Astrocyte (in vitro differentiated cells and primary cell): ENCODE measurements at places on chromosomes 3 and 15.

- DNase-seq, result no peak
Measured at GRCh38 chr3:156793851-156794250, 32.3 kb upstream of the LEKR1 start.

GRCh38 chr3:56826831-56827722 lies 25.3 kb upstream of the ARHGEF3 start:
- DNase-seq, result no peak

GRCh38 chr15:83163032-83163431 lies 44.6 kb downstream of the HDGFL3 start:
- no peak for DNase-seq

- DNase-seq, result no peak
Measured at GRCh38 chr3:16884748-16885592, at the start of gene PLCL2. TSS of gene PLCL2 (plus strand) at chr3:16884955. CDS start at chr3:16885040, 85 bp downstream.

- DNase-seq, result no peak
Measured at GRCh38 chr3:167731393-167731792, 3.3 kb downstream of the PDCD10 start.

DNA sequence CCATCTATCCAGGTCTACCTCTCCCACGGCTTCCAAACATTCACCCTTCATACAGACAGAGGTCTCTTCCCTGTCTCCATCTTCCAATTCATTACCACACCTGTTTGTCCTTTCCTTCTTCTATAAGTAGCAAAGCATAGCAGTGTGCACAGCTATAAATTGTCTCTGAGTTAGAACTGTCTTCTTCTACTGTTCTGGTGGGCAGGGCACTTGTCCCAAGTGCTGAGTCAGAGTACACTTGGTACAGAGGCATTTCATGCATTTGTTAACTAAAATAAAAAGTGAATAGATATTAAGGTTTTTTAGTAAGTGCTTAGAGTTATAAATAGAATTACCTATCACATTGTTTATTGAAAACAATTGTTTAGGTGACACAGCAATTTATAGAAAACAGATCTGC lies 150.1 kb upstream of the CCDC54 start:
- DNase-seq, result peak; percentile 21

- no peak for DNase-seq
Measured at GRCh38 chr3:22730701-22731100, 472.4 kb upstream of the UBE2E2 start.

DNA sequence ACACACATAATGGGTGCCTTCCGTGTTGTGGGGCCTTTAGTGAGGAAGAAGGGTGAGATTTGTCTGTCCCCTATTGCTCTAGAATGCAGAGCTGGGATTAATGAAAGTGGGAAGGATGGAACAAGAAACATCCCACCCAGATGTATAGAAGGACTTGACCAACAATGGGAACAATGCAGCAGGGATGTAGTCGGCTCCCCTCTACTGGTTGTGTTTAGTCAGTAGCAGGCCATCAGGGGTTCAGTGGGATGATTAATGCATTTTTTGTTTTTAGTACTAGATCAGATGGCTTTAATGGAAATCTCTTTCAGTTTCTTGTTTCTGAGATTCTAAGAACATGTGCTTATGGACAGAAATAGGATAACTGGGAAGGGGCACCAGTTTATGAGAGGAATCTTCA lies 156.0 kb upstream of the ROPN1 start:
- no peak for DNase-seq

DNA sequence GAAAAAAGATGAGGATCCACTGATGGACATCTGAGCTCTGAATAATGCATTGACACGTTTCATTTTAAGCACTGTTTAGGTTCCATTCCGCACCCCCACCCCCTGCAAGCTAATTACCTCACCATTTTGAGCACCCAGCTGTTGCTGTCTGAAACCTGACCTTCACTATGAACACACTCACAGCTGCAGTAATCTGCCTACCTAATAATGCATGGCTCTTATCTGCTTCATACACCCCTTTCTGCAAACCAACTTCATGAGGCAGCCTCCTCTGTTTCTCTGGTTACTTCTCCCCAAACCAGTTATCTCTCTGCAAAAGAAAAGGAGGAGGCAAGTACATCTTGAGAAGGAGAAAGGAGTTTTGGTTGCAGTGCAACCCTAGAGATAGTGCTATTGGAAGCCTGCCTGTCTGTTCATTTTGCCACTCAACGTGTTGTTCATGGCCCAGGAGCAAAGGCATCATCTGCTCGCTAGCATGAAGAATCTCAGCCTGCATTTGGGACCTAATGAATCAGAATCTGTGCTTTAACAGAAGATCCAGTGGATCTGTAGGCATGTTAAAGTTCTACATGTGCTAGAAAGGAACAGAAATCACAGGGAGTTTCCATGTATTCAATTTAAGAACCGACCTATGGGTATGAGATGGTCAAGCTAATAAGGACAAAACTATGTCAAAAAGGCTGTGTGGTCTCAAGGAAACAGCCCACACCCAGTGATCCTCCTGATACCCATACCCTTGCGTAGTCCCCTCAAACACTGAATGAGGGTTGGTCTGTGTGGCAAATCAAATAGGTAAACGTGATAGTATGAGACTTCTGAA lies 87.2 kb downstream of the MB21D2 start:
- peak; percentile 49 for DNase-seq

GRCh38 chr3:30122359-30122758 lies 484.0 kb upstream of the TGFBR2 start:
- DNase-seq, result no peak

- DNase-seq, result no peak
Measured at GRCh38 chr3:32969656-32970055, 18.2 kb downstream of the CCR4 start.

GRCh38 chr3:66018057-66019033 lies 20.4 kb downstream of the MAGI1 start:
- no peak for DNase-seq

- DNase-seq, result no peak
Measured at GRCh38 chr3:46934072-46934471, 42.5 kb downstream of the CCDC12 start.

GRCh38 chr3:174325834-174326700 lies 533.1 kb upstream of the NAALADL2 start:
- DNase-seq, result peak; percentile 78

DNA sequence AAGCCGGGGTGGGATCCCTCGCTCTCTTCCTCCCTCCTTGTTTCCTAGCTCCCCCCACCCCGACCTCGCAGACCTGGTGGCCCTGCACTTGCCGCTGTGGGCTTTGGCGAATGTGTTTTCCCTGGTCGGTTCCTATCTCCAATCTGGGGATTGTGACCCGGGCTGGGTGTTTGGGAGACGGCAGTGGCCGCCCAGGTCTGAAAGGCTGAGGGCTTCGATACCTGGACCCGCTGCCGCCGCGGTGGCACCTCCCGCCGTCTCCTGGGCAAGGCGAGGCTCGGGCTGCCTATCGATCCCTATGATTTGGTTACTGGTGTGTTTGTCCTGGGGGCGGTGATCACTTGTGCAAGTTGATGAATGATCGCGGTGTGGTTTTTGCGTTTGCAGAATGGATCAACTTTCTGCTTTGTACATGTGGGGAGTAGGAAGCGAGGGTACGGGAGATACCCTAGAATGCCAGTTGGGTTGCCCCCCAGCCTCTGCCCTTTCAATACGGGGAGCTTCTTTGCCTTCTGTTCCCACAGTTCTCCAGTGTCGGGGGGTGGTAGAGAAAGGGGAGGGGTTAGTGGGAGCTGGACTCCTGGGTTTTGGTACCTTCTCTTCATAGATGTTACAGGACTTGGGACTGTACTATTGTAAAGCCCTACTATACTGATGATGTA lies 3.0 kb downstream of the BBX start:
- peak; percentile 2 for DNase-seq

GRCh38 chr3:179825527-179826246 lies 172.8 kb downstream of the USP13 start:
- DNase-seq, result no peak

GRCh38 chr3:157290766-157291165 lies 130.8 kb upstream of the CCNL1 start:
- DNase-seq, result peak; percentile 78

DNA sequence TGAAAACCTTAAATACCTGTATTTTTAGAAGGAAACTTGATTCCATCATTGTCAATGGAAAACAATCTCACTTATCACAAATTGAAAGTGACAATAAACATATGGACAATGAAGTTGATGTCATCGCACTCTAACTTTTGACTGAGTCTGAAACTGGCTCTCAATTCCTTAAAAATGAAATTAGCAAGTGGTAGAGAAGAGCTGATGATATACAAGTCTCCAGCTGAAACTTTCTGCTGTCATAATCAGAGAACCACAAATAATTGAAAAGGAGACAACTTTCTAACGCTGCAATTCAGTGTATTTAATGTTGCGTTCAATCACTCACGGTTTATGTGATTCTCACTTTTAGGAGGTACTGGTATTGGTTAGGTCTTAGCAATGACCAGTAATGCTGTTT lies 37.5 kb downstream of the EPHB1 start:
- no peak for DNase-seq

- DNase-seq, result no peak
Measured at GRCh38 chr15:100601617-100602063, 344 bp downstream of the LINS1 start.

DNA sequence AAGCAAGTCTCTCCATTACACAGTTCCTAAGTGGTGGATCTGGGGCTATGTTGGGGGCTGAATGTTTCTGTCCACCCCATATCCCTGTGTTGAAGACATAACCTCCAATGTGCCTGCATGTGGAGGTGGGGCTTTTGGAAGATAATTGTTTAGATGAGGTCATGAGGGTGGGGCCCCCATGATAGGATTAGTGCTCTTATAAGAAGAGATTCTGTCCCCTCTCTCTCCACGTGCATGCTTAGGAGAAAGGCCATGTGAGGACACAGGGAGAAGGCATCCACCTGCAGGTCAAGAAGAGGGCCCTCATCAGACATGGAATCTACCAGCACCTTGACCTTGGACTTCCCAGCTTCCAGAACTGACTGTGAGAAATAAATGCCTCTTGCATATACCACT lies 231.0 kb upstream of the CHRNA7 start:
- no peak for DNase-seq

DNA sequence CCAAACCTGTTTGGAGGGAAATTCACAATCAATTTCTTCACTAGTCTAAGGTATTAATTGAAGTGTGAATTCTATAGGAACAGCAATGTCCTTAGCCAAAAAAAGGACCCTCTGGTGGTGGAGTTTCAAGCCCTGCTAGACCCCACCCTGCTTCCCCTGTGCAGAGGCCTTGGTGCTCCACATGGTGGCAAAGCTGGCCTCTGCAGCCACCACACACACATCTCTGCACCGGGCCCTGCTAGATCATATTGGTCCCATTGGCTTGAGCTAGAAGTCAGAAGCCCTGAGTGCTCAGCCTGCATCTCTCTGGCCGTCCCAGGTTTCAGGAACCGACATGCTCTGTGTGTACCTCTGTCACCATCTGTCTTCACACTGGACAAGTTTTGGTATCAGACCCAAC lies 220.9 kb upstream of the TRIM42 start:
- DNase-seq, result no peak

GRCh38 chr15:95935852-95936251 lies 394.6 kb upstream of the NR2F2 start:
- DNase-seq, result no peak

DNA sequence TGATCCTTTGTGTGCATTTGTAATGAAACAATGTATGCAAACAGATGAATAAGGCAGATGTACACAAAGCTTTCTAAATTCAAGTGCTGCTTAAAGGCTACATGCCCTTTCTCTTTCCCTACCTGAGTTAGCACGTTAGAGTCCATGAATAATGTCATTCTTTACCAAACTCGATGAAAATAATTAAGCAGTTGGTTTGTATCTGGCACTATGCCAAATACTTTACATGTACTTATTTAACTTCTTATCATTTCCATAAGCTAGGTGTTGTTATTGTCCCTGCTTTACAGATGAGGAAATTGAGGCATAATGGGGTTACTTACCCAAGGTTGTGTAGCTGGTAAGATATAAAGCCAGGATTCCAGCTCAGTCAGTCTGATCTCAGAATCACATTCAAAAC lies 2.4 kb downstream of the GPR171 start:
- DNase-seq, result no peak

GRCh38 chr3:172467170-172467824 lies 19.0 kb upstream of the GHSR start:
- peak; percentile 74 for DNase-seq

DNA sequence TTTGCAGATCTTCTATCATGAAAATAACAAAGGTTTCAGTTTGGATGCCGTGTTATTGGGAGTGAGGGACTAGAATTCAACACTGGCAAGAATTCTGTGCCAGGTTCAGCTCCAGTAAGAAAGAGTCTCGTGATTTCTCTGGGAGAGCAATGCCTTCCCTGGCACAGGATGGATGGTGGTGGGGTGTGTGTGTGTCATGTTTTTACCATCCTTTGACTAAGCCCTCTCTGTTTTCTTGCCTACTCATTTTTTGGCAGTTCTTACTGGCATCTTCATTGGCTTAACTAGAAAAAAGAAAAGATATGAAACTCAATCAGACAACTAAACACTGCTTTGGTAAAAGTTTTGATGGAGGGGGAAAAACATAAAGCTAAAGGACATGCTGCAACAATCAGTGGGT lies 86.6 kb downstream of the FMN1 start:
- DNase-seq, result no peak

DNA sequence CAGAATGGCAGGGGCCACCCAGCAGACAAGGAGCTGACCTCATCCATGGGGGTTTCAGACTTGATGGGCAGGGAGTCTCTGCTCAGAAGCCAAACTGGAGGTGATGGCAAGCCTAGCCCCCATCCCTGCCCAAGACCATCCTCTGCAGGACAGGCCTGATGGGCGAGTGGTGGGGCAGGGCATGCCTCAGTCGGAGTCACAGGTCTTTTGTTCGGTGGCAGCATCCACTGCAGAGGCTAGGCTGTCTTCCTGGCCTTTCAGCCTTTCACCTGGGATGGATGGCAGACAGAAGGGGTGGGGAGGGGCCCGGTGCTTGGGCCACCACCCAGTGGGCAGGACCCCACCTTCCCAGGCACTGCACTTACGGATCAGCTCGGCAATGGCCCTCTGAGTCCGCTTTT lies 44.4 kb downstream of the PTH1R start:
- DNase-seq, result no peak

GRCh38 chr3:192980632-192981031 lies 63.0 kb upstream of the MB21D2 start:
- DNase-seq, result no peak

DNA sequence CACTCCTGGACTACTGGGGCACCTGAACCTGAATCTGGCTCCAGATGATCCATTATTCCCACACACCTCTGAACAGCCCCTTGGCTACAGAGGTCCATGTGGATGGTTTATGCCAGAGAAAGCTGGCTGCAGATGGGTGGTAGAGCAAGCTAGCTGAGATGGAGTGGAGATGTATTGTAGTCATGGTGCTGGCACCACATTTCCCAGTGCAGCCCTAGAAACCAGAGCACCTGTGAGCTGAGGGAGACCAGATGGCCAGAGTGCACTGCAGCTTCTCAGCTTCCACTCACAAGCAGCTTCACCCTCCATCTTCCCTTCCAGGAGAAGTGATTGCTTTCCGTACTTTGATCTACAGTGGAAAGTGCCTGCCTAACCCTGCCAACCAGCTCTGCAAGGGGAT lies 29.9 kb downstream of the RBP1 start:
- DNase-seq, result no peak
